ENCODE measurements at places on chromosomes 3 and 15. TPM values are rescaled to one million over a fixed set of nuclear protein-coding genes. Genes with fewer than 3 reads are reported as not detected.

DNA sequence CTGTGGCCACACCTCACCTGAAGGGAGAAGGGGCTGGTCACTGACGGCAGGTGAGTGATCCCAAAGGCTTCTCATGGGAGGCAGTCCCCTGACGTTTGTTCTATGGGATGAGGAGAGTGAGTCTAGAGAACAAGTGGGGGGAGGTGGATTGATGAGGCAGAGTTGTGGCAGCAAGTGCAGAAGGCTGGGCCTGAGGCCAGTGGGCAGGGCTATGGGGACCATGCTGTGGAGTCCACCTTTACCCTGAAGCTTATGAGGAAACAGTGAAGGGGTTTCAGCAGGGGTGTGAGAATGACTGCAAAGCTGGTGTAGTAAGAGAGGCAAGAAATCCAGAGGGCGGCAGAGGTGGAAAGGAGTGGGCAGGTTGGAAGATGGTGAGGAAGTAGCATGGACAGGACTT is 96.9 kb upstream of the PFN2 start:
- no peak for DNase-seq

Gene NMD3
- total RNA-seq: 80.6 TPM

GRCh38 chr3:32004113-32004765 is 22.7 kb downstream of the ZNF860 start:
- DNase-seq: peak; percentile 18

Gene ARHGAP11A
- 43.1 TPM for total RNA-seq

- DNase-seq: no peak
Measured at GRCh38 chr15:33968821-33969220, 524 bp downstream of the CHRM5 start.

Gene MESP2
- 0.16 TPM for total RNA-seq

GRCh38 chr3:22419261-22419660 is 668.3 kb upstream of the ZNF385D start:
- no peak for DNase-seq

DNA sequence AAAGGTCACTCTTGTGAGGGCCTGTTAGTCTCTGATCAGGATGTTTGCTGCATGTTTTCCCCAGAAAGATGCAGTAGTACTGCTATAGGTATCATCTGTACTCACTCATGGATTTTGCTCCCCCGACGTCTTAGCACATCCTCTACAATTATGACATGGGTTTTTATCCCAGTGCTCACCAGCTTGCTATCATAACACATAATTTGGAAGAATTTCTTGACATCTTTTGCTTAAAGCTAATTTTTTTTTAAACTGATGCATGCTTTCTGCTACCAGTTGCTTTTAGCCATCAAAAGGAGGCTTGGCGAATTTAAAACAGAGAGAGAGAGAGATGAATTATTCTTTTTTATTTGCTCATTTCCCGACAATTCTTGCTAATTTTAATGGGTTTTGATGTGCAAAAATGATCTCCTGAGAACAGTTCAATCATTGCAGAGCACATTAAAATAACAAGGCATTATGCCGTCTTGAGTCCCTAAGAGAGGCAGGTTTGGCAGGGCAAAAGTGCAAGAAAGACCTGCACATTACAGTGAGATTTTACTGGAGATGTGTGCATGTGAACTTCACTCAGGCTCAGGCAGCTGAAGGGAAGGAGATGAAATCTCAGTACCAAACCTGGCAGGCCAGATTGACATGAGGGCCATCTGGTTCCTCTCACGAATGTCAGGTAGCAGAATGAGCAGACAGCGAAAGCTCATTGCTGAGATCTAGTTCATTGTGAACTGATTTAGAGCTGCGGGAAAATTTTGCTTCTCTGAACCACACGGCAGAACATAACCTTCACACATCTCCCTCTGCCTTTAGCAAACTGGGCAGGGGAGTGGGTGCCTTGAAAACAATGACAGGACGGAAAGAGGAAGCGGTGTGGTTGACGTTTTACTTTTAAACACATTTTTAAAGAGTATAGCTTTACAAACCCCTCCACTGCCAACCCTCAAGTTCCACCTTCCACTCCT is 25.9 kb upstream of the GOLGA8B start:
- DNase-seq: no peak

DNA sequence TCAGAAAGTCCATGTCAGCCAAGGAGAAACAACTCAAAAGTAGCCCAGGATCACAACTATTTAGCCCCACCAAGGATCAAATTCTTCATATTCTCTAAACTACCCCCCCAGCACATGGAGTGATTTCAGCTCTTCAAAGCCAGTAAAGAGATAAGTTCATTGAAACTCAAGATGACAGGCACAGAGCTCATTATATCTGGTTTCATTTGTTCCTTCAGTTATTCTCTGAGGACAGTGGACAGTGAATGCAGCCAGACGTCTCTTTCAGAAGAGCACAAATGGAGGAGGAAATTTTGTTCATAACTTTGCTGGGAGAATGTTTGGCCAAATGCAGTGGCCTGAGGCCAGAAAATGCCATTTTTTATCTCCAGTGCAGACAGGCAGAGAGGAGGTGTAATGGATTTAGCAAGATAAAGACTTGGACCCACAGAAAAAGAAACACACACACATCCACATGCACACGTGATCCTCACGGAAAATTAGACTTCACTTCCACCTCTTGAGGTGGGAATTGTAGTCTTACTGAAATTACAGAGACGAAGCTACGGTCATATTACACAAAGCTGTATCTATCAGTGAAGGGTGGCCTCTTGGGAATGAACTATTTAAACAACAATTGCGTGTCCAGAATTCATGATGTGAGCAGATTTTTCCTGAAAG is 64.6 kb downstream of the HES1 start:
- DNase-seq: no peak

Gene CEP70
- total RNA-seq: 28.8 TPM

DNA sequence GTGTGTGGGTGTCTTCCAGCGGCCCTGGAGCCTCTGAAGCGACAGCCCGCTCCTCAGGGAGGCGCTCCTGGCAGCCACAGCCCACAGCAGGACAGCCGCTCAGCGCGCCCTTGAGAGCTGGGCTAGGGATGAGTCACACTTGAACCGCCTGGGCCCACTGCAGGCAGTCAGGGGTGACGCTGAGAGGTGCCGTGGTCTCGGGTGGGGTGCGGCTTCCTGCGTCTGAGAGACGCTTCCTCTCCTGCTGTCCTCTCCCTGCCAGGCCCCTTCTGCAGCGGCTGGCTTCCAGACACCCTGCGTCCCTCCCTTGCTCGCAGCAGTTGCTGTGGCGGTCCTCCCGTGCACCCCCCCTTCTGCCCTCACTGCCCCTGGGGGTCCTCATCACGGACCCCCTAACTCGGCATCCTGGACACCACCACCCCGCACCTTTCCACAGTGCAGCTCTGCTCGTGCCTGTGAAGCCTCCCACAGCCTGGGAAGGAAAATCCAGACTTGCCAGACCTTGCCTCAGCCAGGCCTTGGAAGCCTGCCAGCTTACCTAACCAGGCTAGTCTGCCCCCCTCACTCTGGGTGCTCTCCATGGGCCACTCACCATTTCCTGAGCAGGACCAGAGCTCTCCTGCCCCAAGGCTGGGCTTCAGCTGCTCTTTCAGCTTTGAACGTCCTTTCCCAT is 1.1 kb upstream of the SPTBN5 start:
- peak; percentile 36 for DNase-seq

DNA sequence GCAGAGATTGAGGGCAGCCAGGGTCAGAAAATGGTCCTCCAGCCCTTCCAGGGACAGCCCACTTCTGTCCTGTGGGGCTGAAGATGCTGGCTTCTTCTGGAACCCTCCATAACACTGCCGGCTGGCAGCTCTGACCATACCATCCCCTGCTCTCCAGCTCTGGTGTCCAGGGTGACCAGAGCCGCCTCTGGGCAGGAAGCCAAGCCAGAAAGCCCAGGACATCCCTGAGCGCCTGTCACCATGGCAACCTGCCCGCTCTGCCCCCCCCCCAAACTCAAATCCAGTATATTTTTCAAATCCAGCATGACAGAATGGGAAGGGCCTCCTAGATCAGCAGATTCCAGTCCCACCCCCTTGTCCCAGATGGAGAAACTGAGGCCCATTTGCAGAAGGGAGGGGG is 420 bp upstream of the TMIE start:
- DNase-seq: no peak

DNA sequence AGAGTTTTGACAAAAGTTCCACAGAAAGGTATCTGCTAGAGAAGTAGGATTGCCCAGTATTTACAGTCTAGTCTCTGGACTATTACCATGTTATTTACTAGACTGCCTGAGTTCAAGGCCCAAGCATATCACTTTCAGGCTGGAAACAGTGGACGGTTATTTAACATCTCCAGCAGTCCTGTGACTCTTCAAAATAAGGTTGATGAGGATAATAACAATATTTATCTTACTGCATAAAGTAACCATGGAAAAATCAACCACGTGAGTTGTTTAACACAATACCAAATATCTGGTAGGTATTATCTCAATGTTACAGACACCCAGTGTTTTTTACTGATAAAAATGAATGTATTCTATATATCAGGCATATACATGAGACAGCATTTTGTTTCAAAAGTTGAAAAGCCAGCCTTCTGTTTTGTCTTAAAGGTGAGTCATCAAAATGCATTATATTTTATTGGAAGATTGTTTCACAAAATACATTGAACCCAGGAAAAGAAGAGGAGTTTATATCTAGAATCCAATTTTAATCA is 535.8 kb downstream of the TBL1XR1 start:
- DNase-seq: no peak

Gene BCHE
- 0.73 TPM for total RNA-seq

DNA sequence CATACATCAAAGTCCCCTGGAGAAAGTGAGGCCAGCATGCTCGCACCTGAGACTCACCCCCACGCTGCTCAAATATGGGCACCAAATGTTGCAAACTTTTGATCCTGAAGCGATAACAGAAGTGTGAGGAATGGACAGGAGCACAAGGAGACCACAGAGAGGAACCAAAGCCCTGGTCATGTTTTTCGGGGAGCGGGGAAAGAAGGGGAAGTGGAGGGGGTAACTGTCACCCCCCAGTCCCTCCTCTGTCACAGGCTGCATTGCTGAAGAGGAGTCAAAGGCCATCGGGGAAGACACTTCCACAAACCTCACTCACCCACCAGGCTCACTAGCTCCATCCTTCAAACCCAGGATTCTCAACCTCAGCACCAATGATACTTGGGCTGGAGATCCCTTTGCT is 182.4 kb downstream of the UACA start:
- no peak for DNase-seq

DNA sequence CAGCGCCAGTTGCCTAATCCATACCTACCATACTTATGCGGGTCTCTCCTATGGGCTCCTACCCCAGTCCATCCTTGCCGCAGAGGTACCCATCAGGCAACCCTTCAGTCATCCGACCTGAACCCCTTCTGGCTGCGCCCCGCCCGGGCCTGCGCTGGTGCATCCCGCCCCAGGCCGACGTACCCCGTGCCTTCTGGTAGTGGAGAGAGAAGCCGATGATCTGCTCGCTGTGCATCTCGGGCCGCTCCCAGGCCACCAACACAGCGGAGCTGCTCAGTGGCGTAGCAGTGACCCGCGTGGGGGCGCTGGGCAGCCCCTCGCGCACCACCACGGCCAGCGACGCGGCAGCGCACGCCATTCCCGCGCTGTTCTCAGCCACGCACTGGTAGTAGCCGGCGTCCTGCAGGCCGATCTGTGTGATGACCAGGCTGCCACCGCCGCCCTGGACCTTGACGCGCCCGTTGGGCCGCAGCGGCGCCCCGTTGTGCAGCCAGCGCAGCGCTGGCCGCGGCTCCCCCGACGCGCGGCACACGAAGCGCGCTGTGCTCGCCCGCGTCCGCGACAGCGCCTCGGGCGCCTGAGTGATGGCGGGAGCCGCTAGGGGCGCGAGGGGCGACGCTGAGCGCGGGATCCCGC is 17.9 kb upstream of the IGDCC3 start:
- peak; percentile 64 for DNase-seq

Gene SYNPR
- 2.6 TPM for total RNA-seq

DNA sequence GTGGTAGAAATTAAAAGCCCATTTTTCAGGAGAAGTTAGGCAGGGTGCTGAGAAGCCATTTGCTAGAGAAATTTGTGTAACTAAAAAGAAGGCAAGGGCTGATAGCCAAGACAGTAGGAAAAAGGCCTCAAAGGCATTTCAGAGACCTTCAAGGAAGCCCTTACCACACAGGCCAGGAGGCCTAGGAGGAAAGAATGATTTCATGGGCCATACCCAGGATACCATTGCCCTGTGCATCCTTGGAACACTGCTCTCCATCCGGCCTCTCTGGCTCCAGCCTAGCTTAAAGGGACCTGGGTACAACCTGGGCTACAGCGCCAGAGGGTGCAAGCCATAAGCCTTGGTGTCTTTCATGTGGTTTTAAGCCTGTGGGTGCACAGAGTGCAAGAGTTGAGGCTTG is 193.6 kb upstream of the GRM7 start:
- DNase-seq: no peak

DNA sequence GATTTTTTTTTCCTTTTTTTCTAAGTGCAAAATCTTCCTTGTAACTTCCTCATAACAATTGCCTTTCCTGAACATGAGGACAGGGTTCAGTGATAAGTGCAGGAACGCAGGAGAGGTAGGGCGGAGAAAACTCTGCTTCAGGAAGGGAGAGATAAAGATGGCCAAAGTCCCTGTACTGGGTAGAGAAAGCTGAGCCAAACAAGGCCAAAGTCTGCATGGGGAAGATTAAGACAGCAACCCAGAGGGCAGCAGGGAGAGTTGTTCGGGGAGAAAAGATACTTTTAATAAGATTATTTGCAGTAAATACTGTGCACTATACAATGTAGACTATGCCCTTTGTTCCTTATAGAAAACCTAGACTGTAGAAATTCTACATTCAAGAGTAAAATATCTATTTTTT is 55.4 kb upstream of the LRRFIP2 start:
- no peak for DNase-seq

DNA sequence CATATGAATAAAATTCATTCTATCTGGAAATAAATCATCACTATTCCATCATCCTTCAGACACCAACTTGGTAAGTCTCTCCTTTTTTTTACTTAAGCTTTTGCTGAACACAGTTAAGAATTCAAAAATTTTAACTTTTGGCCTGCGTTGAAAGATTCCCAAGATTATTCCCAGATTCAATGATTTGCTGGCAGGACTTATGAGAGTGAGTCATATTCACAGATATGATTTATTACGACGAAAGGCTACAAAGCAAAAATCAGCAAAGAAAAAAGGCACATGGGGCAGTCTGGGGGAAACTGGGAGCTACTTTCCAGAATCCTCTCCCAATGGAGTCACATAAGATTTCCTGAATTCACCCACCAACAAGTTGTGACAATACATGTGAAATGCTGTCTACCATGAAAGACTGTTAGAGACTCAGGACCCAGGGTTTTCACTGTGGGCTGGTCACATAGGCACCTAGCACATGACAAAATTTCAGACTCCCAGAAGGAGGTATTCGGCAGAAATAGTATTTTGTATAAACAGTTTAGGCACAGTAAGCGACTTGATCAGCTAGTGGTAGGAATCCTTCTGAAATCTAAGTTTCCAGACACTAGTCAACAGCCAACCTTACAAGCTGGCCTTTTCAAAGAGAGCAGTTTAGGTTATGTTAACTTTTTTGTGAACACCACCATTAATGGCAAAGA is 82.1 kb downstream of the DLG1 start:
- DNase-seq: no peak

- DNase-seq: no peak
Measured at GRCh38 chr3:168327856-168328255, 232.1 kb upstream of the GOLIM4 start.

DNA sequence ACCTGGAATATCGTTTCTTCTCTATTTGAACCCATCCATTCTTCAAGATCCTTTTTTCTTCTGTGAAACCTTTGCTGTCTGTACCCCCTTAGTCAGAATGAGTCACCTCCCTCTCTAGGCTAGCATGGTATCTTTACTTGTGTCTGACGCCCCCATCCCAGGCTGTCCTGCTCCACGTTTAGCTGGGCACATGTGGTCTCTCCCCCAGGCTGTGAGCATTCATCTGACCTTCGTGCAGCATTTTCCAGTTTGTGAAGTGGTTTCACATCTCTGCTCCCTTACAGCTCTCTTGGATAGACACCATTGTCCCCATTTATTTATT is 14.3 kb upstream of the TLE3 start:
- DNase-seq: no peak

All from GM23338 (cell line).